ENCODE measurements at places on chromosomes 4 and X. TPM values are rescaled to one million over a fixed set of nuclear protein-coding genes. Genes with fewer than 3 reads are reported as not detected.

TTC29 gene
- total RNA-seq: not detected

- DNase-seq: no peak
These were observed 31.8 kb downstream of the ANXA10 start for GRCh38 chr4:168124008-168124641.

DNA sequence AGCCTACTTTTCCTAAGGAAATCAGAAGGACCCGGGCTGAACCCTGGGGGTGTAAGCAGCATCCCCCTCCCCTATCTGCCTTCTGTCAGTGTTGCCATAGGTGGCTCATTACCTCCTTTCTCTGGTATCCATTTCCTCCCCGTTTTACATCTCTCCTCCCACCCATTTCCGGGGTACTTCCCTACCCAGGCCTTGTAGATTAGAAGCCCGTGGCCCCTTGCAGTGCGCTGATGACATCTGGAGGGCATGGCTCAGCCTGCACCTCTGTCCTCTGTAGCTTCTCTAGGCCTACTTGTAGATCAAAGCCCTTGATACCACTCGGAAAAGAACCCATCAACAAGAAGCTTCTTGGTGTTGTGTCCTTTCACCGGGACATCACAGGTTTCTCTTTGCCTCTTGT lies 71.8 kb downstream of the NBDY start:
- DNase-seq: no peak

DNA sequence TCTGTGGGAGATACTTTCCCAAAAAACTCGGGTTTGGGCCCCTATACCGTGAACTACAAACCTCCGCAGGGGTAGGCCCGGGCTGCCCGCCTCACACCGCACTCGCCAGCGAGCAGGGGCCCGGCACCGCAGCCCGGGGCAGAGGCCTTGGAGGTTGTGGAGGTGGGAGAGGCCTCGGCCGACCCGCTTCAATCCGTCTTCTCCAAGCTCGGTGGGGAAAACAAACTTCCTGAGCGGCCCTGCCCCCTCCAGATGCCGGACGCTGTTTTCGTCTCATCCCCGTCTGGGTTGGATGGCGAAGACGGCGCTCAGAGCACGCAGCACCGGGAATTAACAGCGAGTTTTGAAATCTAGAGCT lies 442 bp upstream of the MCUB start:
- no peak for DNase-seq

DNA sequence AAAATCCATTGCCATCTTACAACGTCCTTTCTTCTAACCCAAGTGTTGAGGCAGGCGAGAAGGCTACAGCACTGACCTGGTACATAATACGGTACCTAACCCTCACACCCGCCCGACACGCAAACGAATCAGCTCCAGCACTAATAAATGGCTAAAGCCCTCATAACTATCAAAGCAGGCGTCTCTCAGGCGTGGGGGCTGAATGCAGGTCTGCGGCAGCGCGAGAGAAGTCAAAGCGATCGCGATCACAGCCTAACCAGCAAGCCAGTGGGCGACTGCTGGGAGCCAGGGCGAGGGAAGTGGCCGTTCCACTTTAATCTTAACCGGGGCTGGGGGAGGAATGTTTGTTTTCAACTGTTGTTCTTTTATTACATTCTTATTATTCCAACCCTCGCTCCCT lies 1.5 kb downstream of the CDX4 start:
- DNase-seq: no peak

GRCh38 chr4:42446823-42447222 lies 49.5 kb downstream of the SHISA3 start:
- DNase-seq: no peak

Measured in Caki2 (cell line).